ENCODE measurements at places on chromosomes 1 and 21.

GRCh38 chr1:208979776-208980175 lies 603.7 kb upstream of the CAMK1G start:
- no peak for DNase-seq

- no peak for DNase-seq
Measured at GRCh38 chr1:17297991-17298390, 10.0 kb upstream of the PADI4 start.

GRCh38 chr1:47792779-47793178 lies 204.4 kb downstream of the TRABD2B start:
- no peak for DNase-seq

GRCh38 chr1:219926363-219926998 lies 1.9 kb downstream of the SLC30A10 start:
- no peak for DNase-seq

DNA sequence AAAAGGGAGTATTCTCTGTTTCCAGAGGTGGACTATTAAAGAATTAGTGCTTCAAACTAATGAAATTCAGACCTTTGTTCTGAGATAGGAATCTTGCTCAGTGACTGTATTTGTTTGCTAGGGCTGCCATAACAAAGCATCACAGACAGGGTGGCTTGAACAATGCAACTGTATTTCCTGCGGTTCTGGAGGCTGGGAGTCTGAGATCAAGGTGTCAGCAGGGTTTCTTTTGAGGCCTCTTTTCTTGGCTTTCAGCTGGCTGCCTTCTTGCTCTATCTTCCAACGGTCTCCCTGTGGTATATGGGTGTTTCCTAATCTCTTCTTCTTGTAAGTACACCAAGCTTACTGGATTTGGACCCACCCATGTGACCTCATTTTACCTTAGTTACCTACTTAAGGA lies 264.6 kb upstream of the PROX1 start:
- peak; percentile 5 for DNase-seq

GRCh38 chr1:33060579-33061083 lies 20.3 kb upstream of the AZIN2 start:
- no peak for DNase-seq

GRCh38 chr21:38315122-38315521 lies 58.3 kb downstream of the KCNJ15 start:
- DNase-seq, result no peak

DNA sequence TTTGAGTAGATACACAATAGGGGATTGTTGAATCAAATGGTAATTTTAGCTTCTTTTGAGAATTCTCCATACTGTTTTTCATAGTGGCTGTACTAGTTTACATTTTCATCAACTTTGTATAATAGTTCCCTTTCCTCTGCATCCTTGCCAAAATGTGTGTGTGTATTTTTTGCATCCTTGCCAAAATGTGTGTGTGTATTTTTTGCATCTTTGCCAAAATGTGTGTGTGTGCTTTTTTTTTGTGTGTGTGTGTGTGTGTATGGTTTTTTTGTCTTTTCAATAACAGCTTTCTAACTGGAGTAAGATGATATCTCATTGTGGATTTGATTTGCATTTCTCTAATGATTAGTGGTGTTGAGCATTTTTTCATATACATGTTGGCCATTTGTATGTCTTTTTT lies 105.4 kb downstream of the ATP6V1G3 start:
- DNase-seq, result no peak

GRCh38 chr1:231786126-231786525 lies 159.5 kb downstream of the DISC1 start:
- no peak for DNase-seq

- DNase-seq, result no peak
Measured at GRCh38 chr1:109292364-109292763, 9.4 kb upstream of the PSRC1 start.

GRCh38 chr1:193479187-193479586 lies 292.8 kb upstream of the B3GALT2 start:
- DNase-seq, result no peak

- DNase-seq, result no peak
Measured at GRCh38 chr21:27805696-27806095, 838.8 kb upstream of the ADAMTS5 start.

DNA sequence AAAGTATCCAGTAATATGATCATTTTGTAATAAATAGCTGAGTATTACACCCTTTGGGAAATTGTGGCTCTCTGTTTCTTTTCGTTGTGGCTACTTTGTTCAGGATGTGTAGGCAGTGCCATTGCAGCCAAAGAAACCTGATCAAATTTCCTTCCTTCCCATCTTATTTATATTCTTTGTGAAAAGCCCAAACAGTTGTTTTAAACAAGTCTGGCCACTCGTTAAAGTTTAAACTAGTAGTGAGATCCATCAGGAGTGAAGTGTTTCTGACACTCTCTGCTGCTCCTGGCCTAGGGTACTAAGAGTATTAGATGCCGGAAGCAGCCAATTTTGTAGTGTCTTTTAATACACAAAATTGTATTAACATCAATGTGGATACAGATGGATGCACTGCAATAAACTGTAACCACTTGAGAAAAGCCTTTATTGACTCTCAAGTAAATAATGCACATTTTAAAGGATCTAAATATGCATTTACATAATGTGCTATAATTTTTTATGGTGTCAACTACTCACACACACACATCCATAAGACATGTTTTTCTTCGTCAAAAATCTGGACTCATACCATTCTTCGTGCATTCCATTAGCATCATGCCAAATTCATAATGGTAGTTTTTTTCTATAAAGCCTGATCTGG lies 317.9 kb downstream of the NFIA start:
- no peak for DNase-seq

DNA sequence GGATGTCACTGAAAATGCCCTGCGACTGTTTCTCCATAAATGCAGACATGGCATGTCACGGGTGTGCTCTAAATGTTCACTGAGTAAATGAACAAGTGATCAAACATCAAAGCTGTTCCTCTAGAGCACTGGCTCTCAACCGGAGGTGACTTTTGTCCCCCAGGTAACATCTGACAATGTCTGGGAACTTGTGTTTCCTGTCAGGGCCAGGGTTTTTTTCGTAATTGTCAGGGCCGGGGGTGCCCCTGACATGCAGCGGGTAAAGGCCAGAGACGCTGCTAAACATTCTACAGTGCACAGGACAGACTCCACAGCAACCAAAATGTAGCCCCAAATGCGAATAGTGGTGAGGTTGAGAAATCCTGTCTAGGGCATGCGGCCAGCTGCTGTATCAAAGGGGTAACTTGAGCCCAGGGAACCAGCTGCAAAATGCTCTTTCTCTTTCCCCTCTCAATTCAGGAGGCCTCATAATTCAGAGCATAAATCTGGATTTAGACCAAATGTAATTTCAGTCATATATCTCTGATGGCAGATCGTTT lies 2.0 kb downstream of the ALDH4A1 start:
- no peak for DNase-seq

- no peak for DNase-seq
Measured at GRCh38 chr1:13935336-13935735, 235.3 kb downstream of the PRDM2 start.

- peak; percentile 76 for DNase-seq
Measured at GRCh38 chr1:246824541-246824940, 100.3 kb downstream of the SCCPDH start.

DNA sequence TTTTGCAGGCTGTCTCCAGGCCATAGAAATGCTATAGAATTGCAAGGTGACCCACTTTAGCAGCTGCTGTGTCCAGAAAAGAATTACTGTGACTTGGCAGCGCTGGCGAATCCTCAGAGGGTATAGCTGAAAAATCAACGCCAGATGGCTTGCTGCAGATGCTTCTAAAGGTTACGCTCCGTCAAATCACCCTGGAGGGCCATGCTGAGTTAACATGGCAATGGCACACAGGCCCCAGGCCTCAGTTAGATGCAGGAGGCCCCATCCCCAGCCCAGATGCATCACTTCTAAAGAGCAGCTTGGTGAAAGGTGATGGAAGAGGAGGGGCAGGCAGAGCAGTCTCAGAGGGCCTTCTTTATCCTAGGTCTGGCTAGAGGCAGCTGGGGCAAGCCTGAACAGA lies 18.0 kb downstream of the KIAA1614 start:
- DNase-seq, result no peak

DNA sequence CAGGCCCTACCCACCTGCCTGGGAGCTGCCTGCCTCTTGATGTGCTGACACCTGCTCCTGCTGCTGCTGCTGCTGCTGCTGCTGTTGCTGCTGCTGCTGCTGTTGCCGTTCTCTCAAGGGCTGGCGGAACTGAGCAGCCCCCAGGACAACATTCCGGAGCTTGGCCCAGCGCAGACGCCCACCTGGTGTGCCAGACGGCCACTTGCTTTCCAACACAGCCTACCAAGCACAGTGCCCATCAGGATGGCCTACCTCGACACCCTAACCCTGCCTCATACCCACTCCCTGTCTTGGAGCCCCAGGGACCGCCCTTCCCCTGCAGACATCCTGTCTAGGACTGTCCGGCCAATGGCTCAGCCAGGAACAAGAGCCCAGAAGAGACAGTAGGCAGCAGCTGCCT lies 11.8 kb downstream of the DENND4B start:
- DNase-seq, result no peak

DNA sequence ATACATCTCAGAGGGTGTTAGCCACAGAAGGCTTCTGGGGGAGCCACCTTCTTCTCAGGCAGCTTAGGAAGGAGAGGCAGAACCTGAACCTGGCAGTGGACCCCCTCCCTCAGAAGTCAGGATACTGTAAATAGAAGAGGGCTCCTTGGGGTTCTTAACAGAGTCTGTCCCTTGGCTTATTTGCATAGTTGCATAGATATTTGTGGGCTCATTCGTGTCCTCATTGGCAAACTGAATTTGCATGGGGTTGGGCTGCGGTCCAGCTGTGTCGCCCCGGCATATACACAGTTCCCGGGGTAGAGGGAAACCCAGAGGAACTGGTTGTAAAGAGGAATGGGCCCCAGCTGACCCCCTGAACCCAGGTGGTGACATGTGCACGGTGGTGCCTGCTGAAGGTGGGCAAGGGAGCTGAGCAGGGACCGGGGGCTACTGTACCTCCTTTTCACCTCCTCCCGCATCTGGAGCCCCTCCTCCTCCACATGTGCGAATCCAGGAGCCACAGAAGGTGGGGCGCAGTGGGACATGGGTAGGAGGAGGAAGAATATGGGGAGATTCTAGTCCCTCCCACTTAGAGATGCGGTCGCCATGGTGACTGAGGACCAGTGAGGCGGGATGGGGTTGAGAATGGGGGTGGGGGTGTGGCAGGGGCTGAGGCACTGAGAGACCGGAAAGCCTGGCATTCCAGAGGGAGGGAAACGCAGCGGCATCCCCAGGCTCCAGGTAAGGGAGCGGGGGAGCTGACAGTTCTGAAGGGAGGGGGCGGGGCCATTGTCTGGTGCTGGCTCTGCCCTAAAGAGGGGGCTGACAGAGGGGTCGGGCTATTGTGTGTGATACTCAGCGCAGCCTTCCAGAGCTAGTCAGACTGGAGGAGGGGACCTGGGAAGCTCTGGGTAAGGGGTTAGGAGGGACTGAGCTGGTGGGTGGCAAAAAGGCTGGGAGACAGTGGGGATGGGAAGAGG lies 3.7 kb upstream of the SEMA4A start:
- no peak for DNase-seq

DNA sequence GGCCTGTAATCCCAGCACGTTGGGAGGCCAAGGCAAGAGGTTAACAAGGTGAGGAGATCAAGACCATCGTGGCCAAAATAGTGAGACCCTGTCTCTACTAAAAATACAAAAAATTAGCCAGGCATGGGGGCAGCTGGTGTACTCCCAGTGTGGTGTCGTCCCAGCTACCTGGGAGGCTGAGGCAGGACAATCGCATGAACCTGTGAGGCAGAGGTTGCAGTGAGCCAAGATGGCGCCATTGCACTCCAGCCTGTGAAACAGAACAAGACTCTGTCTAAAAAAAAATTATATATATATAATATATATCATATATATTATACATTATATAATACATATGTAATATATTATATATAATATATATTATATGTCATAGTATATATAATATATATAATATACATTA lies 249.2 kb upstream of the TPTE start:
- DNase-seq, result peak; percentile 8

- DNase-seq, result no peak
Measured at GRCh38 chr1:115133440-115133839, 44.1 kb upstream of the TSPAN2 start.

DNA sequence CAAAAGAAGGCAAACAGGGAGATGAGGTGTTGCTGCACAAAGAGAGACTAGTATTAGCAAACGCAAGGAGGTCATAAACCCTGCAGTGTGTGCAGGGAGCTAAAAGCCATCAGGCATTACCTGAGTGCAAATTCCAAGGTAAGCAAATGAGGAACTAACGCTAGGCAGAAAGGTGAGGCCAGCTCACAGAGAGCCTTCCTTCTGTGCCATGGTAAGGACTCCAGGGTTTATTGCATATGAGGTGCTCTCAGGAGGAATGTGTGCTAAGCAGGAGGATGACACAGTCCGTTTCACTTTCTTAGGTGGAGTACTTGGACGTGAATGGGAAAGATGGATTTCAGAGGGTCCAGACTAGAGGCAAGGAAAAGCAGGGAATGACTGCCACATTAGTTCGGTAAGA lies 44.6 kb upstream of the MYBPHL start:
- no peak for DNase-seq

GRCh38 chr21:37346841-37347430 lies 19.6 kb upstream of the DYRK1A start:
- DNase-seq, result no peak

GRCh38 chr21:42127164-42128150 lies 56.3 kb downstream of the UMODL1 start:
- DNase-seq, result no peak

DNA sequence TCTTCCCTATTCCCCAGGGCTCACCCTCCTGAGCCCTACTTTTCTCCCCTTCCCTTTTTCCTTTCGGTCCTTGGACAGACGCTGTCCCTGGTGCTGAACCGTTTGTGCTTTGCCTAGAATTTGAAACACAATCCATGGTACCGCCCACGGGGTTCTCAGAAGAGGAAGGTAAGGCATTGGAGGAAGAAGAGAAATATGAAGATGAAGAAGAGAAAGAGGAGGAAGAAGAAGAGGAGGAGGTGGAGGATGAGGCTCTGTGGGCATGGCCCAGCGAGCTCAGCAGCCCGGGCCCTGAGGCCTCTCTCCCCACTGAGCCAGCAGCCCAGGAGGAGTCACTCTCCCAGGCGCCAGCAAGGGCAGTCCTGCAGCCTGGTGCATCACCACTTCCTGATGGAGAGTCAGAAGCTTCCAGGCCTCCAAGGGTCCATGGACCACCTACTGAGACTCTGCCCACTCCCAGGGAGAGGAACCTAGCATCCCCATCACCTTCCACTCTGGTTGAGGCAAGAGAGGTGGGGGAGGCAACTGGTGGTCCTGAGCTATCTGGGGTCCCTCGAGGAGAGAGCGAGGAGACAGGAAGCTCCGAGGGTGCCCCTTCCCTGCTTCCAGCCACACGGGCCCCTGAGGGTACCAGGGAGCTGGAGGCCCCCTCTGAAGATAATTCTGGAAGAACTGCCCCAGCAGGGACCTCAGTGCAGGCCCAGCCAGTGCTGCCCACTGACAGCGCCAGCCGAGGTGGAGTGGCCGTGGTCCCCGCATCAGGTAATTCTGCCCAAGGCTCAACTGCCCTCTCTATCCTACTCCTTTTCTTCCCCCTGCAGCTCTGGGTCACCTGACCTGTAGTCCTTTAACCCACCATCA lies 10.4 kb downstream of the BCAN start:
- peak; percentile 54 for DNase-seq

DNA sequence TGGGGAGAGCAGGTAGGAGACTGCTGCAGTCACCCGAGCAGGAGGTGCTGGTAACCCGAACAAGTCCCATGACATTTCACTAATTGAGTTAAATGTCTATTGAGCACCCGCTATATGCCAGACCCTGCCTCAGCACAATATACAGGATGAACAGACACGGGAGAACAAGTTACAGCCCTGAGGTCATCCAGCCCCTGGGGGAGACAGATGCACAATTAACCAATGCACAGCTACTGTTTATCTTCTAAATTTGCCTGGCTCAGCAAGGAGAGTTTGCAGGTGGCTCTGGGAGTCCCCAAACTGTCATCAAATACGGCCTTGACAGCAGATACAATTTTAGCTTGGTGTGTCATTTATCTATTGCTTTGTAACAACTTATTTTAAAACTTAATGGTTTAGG lies 18.1 kb downstream of the CITED4 start:
- DNase-seq, result no peak

All from hematopoietic multipotent progenitor cell treated with erythropoietin and hydrocortisone succinate and interleukin-3 and kit ligand, for 8 days (in vitro differentiated cells).